ENCODE measurements at places on chromosomes 1 and 21. TPM values are rescaled to one million over a fixed set of nuclear protein-coding genes. Genes with fewer than 3 reads are reported as not detected.
A peak's percentile ranks its signal among the peaks of the same experiment; 100 is the strongest.

DNA sequence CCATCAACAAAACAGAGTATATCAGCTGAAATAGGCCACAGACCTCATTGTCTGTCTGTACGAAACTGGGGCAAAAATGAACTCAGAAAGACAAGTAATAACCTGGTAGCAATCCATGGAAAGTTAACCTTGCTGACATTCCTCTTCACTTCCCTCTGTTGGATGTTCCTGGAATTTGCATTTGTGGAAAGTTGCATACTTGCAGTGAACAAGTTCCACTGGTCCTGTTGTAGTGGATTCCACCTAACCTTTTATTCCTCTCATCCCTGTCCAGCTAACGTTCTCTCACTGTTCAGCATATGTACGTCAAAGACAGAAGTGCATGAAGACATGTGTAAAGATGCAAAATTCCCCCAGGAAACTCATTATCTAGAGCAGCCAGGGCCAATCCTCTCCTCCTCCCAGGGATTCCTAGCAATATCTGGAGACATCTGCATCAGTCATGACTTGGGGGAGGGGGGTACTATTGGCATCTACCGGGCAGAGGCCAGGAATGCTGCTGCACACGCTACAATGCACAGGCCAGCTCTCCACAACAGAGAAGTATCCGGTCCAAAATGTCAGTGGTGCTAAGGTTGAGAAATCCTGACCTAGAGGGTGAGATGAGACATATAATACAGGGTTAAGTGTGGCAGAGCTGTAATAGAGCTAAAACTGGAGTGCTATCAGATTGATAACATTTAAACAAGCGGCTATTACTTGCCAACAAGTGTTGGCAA is 8.2 kb downstream of the LPAR3 start:
- H3K4me1 ChIP-seq: peaks cover 7% of the 10 kb centered on the region
- H3K27ac ChIP-seq: no peak overlapping the region
- no peaks in the 10 kb centered on the region for H3K27me3 ChIP-seq
- no peak overlapping the region for H3K4me3 ChIP-seq
- no peaks in the 10 kb centered on the region for H3K36me3 ChIP-seq

- DNase-seq: no peak
- no peaks in the 10 kb centered on the region for H3K27me3 ChIP-seq
- H3K4me1 ChIP-seq: peaks cover 24% of the 10 kb centered on the region
- H3K4me3 ChIP-seq: no peak overlapping the region
- peaks cover 4% of the 10 kb centered on the region for H3K36me3 ChIP-seq
- no peak overlapping the region for H3K27ac ChIP-seq
Measured at GRCh38 chr1:231636157-231636556, 9.6 kb downstream of the DISC1 start.

DNA sequence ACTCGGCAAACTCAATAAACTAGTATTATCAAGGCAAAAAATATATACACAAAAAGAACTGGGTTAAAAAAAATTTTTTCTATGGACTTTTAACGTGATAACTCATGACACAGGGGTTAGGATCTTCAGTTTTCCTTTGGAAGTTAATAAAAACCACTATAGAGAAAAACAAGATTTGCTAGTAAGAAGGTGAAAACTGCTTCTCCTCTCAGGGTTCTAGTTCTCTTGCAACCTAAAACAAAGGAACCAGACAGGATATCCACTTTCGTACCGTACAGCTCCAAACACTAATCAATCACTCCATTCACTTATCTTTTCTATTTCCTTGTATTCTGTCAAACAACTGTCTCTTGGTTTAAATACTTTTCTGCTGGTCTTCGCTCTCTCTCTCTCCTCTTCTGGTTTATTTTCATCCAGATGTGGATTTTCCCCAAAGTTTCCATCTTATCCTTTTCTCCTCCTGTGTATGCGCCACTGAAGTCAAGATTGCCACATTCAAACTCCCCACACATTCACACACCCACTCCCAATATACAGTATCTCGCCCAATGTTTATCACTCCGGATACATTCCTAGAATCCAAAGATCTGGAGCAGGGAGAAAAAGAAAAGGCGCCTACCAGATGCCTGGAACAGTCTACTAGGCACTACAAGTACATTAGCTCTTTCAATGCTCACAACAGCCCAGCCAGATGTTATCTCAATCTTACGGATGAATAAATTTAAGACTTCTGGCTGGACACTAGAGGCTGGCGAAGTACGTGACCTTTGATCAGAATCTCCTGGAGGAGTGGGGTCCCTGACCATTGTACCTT is 775 bp upstream of the PRPF38B start:
- H3K4me3 ChIP-seq: peak overlapping the region; percentile 93
- DNase-seq: no peak
- no peaks in the 10 kb centered on the region for H3K27me3 ChIP-seq

GRCh38 chr1:51541313-51542050 is 22.4 kb upstream of the EPS15 start:
- H3K4me1 ChIP-seq: peaks cover 27% of the 10 kb centered on the region
- peak overlapping the region; percentile 16 for H3K27ac ChIP-seq
- no peak overlapping the region for H3K4me3 ChIP-seq

Gene SLC44A5
- total RNA-seq: not detected

Gene MFAP2
- total RNA-seq: not detected

Gene AIRE
- total RNA-seq: not detected

Gene CCDC27
- total RNA-seq: not detected

Gene SPATA45
- total RNA-seq: not detected

Gene SYT14
- total RNA-seq: not detected

GRCh38 chr1:3313576-3313950 is 140.9 kb upstream of the ARHGEF16 start:
- H3K36me3 ChIP-seq: no peaks in the 10 kb centered on the region
- DNase-seq: no peak
- peaks cover 15% of the 10 kb centered on the region for H3K27me3 ChIP-seq
- H3K27ac ChIP-seq: peak overlapping the region; percentile 13
- no peak overlapping the region for H3K4me3 ChIP-seq

DNA sequence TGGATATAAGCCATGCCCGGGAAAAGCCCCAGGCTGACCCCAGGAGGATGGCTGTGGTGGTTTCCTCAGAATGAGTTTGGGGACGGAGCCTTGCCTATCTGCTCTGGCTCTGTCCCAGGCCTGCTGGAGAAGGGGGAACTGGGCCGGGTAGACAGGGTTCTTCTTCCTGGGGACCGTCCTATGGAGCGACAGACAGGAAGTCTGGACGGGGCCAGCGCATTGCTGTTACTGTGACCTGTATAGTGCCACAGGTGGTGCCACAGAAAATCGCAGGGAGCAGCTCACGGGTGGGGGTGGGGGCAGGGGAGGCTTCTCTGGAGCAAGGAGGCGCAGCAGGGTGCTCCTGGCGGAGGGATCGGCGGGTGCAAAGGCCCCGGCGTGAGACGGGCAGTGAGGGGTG is 36.4 kb downstream of the CFAP74 start:
- no peak for DNase-seq
- no peak overlapping the region for H3K27ac ChIP-seq
- no peaks in the 10 kb centered on the region for H3K36me3 ChIP-seq
- H3K27me3 ChIP-seq: peaks cover 2% of the 10 kb centered on the region
- no peaks in the 10 kb centered on the region for H3K4me1 ChIP-seq

GRCh38 chr1:237875291-237875690 is 15.4 kb downstream of the ZP4 start:
- H3K36me3 ChIP-seq: no peaks in the 10 kb centered on the region
- H3K4me1 ChIP-seq: no peaks in the 10 kb centered on the region
- H3K27ac ChIP-seq: no peak overlapping the region
- no peak overlapping the region for H3K4me3 ChIP-seq

DNA sequence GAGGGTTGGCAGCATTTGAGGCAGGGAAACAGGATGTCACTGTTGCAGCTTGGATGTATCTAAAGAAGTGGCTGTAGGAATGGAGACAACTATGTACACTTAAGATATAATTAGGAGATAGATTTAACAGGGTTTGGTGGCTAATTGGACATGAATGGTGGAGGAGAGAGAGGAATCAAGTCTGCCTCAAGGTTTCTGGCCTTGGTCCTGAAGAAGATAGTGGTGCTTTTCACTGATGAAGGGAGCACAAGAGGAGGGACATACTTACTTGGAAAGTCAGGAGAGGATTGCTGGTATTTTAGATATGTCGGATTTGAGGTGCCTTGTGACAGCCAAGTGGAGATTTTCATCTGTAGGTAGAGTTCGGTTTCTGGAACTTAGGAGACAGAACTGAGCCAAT is 123.9 kb downstream of the ST6GALNAC3 start:
- H3K36me3 ChIP-seq: no peaks in the 10 kb centered on the region
- no peak for DNase-seq
- no peak overlapping the region for H3K27ac ChIP-seq
- H3K27me3 ChIP-seq: no peaks in the 10 kb centered on the region
- H3K4me1 ChIP-seq: no peaks in the 10 kb centered on the region

DNA sequence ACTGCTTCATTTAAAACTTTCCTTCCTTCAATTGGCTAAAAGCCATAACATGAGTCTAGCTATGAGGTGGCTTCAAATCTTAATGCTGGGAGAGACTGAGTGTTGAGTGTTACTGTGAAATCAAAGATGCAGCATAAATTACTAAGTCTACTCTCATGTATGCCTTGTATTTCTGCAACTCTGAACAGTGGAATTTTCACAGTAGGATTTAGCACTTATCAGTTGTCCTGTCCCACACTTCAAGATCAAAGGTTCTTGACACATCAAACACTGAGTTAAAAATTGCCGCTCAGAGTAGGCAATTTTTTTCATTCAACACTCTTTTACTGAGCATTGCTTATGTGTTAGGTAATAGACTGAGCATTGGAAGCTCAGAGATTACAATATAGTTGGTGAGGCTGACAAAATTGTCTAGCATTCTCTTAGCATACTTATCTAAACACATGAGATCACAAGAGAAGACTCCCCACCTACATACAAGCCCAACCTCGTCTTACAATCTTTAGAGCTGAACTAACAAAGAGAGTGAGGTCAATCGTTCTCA is 56.4 kb upstream of the ADORA3 start:
- H3K4me3 ChIP-seq: no peak overlapping the region
- H3K4me1 ChIP-seq: peaks cover 4% of the 10 kb centered on the region
- no peaks in the 10 kb centered on the region for H3K27me3 ChIP-seq
- no peak for DNase-seq
- H3K27ac ChIP-seq: no peak overlapping the region
- H3K36me3 ChIP-seq: no peaks in the 10 kb centered on the region

- H3K36me3 ChIP-seq: no peaks in the 10 kb centered on the region
- DNase-seq: no peak
- H3K27me3 ChIP-seq: peaks cover 11% of the 10 kb centered on the region
- H3K27ac ChIP-seq: no peak overlapping the region
Measured at GRCh38 chr1:111793923-111794322, 38.2 kb downstream of the DDX20 start.

- DNase-seq: no peak
- H3K27me3 ChIP-seq: no peaks in the 10 kb centered on the region
- H3K4me3 ChIP-seq: no peak overlapping the region
- H3K4me1 ChIP-seq: peaks cover 17% of the 10 kb centered on the region
- peaks cover 52% of the 10 kb centered on the region for H3K36me3 ChIP-seq
Measured at GRCh38 chr1:24902471-24902891, 27.6 kb downstream of the RUNX3 start.

- no peak for DNase-seq
- H3K27ac ChIP-seq: no peak overlapping the region
- peaks cover 3% of the 10 kb centered on the region for H3K27me3 ChIP-seq
- no peak overlapping the region for H3K4me3 ChIP-seq
Measured at GRCh38 chr1:230702934-230703678, 10.8 kb downstream of the AGT start.

GRCh38 chr1:55064071-55064581 is 24.8 kb downstream of the PCSK9 start:
- no peak overlapping the region for H3K4me3 ChIP-seq
- no peaks in the 10 kb centered on the region for H3K27me3 ChIP-seq
- H3K36me3 ChIP-seq: peaks cover 24% of the 10 kb centered on the region
- peaks cover 10% of the 10 kb centered on the region for H3K4me1 ChIP-seq
- H3K27ac ChIP-seq: no peak overlapping the region

DNA sequence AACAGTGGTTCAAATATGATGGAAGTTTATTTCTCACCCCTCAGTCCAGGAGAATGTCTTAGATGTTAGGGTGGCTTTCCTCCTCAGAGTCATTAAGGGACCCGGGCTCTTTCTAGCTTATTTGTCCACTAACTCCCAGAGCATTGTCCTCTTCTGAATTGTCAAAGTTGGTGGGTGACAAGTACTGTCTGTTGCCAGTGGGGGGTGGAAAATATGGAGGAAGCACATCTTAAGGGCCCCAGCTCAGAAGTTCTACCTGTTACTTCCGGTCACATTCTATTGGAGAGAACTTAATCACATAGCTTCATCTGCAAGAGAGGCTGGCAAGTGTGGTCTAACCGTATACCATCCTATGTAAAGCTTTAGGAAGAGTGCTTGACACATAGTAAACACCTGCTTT is 7.1 kb downstream of the CLIC4 start:
- H3K4me1 ChIP-seq: peaks cover 15% of the 10 kb centered on the region
- no peak overlapping the region for H3K4me3 ChIP-seq
- H3K27ac ChIP-seq: no peak overlapping the region
- peaks cover 2% of the 10 kb centered on the region for H3K36me3 ChIP-seq
- DNase-seq: no peak

Gene FCRL2
- total RNA-seq: not detected

GRCh38 chr21:29181799-29182470 is 51.5 kb downstream of the MAP3K7CL start:
- H3K4me1 ChIP-seq: peaks cover 17% of the 10 kb centered on the region
- H3K27ac ChIP-seq: peak overlapping the region; percentile 90
- DNase-seq: peak; percentile 30

Gene OVAAL
- total RNA-seq: not detected

DNA sequence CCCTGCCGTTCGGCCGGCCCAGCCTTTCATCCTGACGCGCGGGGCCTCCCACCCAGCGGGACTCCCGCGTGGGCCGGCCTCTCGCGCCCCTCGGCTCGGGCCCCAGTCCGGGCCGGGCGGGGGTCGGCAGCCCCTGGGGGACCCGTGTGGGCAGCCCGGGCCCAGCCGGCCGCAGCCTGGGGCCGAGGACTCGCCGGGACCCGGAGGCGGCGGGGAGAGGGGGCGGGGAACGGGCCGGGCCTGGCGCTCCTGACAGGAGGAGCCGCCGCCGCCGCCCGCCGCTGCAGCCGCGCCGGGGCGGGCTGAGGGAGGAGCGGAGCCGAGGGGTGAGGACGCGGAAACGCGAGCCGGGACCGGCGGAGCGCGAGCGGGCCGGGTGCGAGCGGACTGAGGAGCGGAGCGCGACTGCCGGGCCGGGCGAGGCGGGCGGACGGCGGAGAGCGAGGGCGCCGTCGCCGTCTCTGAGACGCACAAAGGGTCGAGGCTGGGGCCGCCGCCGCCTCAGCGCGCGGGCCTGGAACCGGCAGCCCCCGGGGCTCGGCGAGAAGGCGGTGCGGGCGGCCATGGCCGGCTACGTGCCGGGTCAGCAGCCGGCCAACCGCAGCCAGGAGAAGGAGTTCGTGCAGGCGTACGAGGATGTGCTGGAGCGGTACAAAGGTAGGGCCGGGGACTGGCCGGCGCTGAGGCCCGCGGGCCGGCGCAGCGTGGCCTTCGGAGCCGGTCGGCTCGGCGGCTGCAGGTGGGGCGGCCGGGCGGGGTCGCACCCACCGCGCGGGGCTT is 79.1 kb downstream of the NDUFS5 start:
- H3K27ac ChIP-seq: no peak overlapping the region
- H3K27me3 ChIP-seq: peaks cover 8% of the 10 kb centered on the region
- peaks cover 40% of the 10 kb centered on the region for H3K4me1 ChIP-seq
- peak; percentile 77 for DNase-seq
- no peaks in the 10 kb centered on the region for H3K36me3 ChIP-seq

Gene NBPF4
- total RNA-seq: 0.21 TPM

Gene KCNJ10
- total RNA-seq: 0.11 TPM

Gene CNIH4
- 29.9 TPM for total RNA-seq

Gene HORMAD1
- not detected for total RNA-seq

Gene KRTAP26-1
- total RNA-seq: not detected

Gene CHRNB2
- not detected for total RNA-seq

GRCh38 chr1:232166942-232167341 is 463.0 kb downstream of the SIPA1L2 start:
- H3K4me1 ChIP-seq: no peaks in the 10 kb centered on the region
- DNase-seq: no peak
- H3K36me3 ChIP-seq: no peaks in the 10 kb centered on the region
- H3K27me3 ChIP-seq: no peaks in the 10 kb centered on the region

All from activated CD4-positive, alpha-beta T cell treated with anti-CD3 and anti-CD28 coated beads for 36 hours (primary cell).